ENCODE measurements at places on chromosomes 1 and 21. TPM values are rescaled to one million over a fixed set of nuclear protein-coding genes. Genes with fewer than 3 reads are reported as not detected.

The KRTAP21-2 gene
- not detected for total RNA-seq

The IQGAP3 gene
- 24.9 TPM for total RNA-seq

The FCRL5 gene
- total RNA-seq: 0.08 TPM

The KRTAP12-3 gene
- not detected for total RNA-seq

The AGBL4 gene
- not detected for total RNA-seq

The MX2 gene
- 52.9 TPM for total RNA-seq

The UBE2Q1 gene
- total RNA-seq: 92.2 TPM

The CD1E gene
- not detected for total RNA-seq

The MTFR1L gene
- total RNA-seq: 44.0 TPM

The CR1L gene
- not detected for total RNA-seq

The VAMP4 gene
- total RNA-seq: 20.1 TPM

The CLCA1 gene
- not detected for total RNA-seq

The SLAMF9 gene
- not detected for total RNA-seq

The OXCT2 gene
- total RNA-seq: 0.17 TPM

The TMEM81 gene
- total RNA-seq: 2.6 TPM

The LY9 gene
- total RNA-seq: 76.3 TPM

The FCRL1 gene
- not detected for total RNA-seq

The DR1 gene
- 87.3 TPM for total RNA-seq

The GBP5 gene
- 330 TPM for total RNA-seq

The RHOU gene
- total RNA-seq: 8.0 TPM

The PRR9 gene
- not detected for total RNA-seq

The ANP32E gene
- 123 TPM for total RNA-seq

The TFAP2E gene
- total RNA-seq: 0.70 TPM

The TATDN3 gene
- 12.5 TPM for total RNA-seq

The MYOG gene
- not detected for total RNA-seq

The NIBAN1 gene
- 29.1 TPM for total RNA-seq

The TFF3 gene
- total RNA-seq: not detected

The PRDM16 gene
- 6.9 TPM for total RNA-seq

The CELA3B gene
- total RNA-seq: not detected

The OPRD1 gene
- total RNA-seq: not detected

The NTMT2 gene
- total RNA-seq: not detected

The TDRD10 gene
- not detected for total RNA-seq

The SETDB1 gene
- 53.5 TPM for total RNA-seq

The FLG2 gene
- not detected for total RNA-seq

The C1orf185 gene
- not detected for total RNA-seq

The EXO1 gene
- 23.8 TPM for total RNA-seq

The TNFRSF1B gene
- 238 TPM for total RNA-seq

The OR2G6 gene
- total RNA-seq: not detected

The FAM151A gene
- total RNA-seq: not detected

The ENO1 gene
- total RNA-seq: 2,678 TPM

The MINDY1 gene
- 37.4 TPM for total RNA-seq

The LYPLA2 gene
- 72.3 TPM for total RNA-seq

The C4BPA gene
- not detected for total RNA-seq

The MEGF6 gene
- 30.2 TPM for total RNA-seq

The PALMD gene
- not detected for total RNA-seq

The ATAD3C gene
- 1.4 TPM for total RNA-seq

All from activated naive CD4-positive, alpha-beta T cell treated with anti-CD3 and anti-CD28 coated beads, Interleukin-2, amount 10 ng/mL, durations not matched to agents 5 hours and 36 hours (primary cell).